ENCODE measurements at places on chromosomes 3 and 15. TPM values are rescaled to one million over a fixed set of nuclear protein-coding genes. Genes with fewer than 3 reads are reported as not detected.

DNA sequence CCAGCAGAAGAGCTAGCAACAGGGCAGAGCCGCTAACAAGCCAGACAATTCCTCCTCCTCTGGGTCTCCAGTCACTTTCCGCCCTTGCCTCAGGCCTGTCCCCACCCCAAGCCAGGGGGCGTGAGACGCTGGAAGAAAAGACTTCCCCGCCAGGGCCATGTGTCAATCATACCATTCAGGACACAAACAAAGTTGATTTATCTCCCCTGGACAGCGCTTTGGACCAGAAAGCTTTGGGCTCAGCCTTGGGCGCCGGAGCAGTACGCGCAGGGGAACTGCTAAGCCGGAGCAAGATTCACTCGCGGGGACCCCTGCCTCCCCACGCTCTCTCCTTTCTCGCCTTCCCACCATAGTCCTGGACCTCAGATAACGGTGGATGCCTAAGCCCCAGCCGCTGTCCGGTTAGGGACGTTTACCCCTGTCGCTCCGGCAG, 479 bp downstream of the LRRC2 start:
- DNase-seq: peak; percentile 90

DNA sequence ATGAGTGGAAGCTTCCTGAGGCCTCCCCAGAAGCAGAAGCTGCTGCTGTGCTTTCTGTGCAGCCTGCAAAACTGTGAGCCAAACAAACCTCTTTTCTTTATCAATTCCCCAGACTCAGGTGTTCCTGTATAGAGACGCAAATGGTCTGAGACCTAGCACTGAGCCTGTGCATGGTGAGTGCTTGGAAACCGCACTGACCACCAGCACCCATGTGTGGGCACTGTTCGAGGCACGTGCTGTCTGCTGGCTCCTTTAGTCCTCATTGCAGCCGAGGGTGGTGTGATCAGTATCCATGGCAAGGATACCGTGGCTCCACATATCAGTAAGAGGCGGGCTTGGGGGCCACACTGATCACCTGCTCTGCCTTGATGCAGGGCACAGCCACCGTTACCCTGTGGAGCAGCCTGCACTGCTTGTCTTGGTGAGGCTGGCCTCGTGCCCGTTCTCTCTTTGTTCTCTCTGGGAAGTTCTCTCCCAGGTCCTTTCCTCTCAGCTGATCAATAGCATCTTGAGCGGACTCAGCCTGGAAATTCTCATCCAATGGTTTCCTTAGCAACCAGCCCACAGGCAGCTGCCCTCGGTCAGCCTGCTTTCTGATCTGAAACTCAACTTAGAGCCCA, 101.0 kb downstream of the PLXNA1 start:
- DNase-seq: no peak

CDCP1 gene
- 0.55 TPM for total RNA-seq

- DNase-seq: no peak
Observed at GRCh38 chr3:100972867-100973266, 20.4 kb downstream of the ABI3BP start.

- DNase-seq: no peak
Observed at GRCh38 chr15:39885099-39885777, 34.8 kb downstream of the GPR176 start.

DNA sequence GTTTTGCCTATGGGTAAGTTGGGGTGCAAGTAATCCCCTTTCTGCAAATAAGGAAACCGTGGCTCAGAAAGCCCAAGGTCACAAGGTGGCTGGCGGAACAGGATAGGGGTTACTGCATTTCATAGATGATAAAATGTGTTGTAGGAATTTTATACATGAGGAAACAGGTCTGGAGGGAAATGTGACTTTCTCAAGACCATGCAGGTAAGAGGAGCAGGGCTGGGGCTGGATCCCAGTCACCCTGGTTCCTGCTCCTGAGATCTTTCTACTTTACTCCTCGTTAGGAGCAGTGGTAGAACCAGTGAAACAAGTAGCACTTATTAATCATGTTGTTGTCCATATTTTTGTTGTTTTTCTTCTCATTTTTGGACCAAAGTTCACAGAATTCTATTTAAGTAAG, 63.2 kb downstream of the SSUH2 start:
- no peak for DNase-seq

FANCI gene
- 2.8 TPM for total RNA-seq

CLDN11 gene
- 0.53 TPM for total RNA-seq

- no peak for DNase-seq
Observed at GRCh38 chr15:57356636-57357035, 19.7 kb upstream of the CGNL1 start.

RBMS3 gene
- 38.8 TPM for total RNA-seq

- DNase-seq: no peak
Observed at GRCh38 chr3:17552351-17552750, 190.1 kb downstream of the TBC1D5 start.

SLC28A1 gene
- total RNA-seq: not detected

GRCh38 chr3:25027650-25028049, 400.4 kb upstream of the RARB start:
- no peak for DNase-seq

- DNase-seq: no peak
Observed at GRCh38 chr3:50724831-50725230, 50.1 kb downstream of the DOCK3 start.

GRCh38 chr3:51948016-51948580, 5.9 kb downstream of the PARP3 start:
- no peak for DNase-seq

DNA sequence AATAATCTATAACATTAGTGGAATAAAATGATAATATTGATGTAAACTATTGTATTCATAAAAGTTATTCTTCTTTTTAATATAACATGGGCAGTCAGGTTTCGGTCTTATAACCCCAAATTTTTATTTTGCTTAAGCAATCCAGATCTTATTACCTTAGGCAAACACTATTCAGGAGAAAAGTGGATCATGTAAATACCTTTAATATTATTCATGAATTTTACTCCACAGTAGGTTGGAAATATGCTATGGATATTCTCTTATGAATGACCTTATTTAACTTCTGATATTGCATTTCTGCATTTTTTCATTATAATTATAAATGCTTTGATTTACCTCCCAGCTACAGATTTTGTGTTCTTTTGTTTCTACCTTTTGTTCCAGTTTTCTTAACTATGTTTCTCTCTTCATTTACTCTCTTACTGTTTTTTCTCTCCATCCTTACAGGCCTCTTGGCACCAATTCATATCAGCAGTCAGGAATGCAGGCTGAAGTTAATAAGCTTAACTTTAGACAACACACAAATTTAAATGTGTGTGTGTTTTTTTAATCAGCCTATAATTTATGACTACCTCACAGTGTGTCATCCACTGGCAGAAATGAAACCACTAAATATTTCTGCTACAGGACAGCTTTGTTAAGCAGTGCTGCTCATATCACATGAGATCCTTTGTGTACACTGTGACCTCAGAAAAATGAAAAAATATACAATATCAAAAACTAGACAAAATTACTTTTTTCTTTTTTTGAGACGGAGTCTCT, 111.0 kb downstream of the NSUN3 start:
- DNase-seq: no peak

DNA sequence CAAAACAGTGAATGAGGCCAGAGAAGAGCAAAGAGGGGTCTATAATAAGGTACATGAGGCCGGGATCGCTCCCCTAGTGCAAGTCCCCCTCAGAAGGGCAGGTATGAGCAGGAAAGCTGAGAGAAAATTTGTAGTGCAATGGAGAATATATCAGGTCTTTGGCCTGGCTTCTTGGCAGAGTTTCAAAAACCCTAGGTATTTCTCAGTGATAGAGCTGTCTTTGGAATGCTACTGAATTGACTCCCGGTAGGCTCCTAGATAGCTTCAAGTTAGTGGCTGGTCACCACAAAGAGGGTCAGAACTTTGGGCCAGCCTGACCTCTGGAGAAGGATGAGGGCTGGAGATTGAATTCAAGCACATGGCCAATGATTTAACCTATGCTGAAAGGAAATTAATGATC, 30.6 kb upstream of the OXTR start:
- DNase-seq: no peak

DNA sequence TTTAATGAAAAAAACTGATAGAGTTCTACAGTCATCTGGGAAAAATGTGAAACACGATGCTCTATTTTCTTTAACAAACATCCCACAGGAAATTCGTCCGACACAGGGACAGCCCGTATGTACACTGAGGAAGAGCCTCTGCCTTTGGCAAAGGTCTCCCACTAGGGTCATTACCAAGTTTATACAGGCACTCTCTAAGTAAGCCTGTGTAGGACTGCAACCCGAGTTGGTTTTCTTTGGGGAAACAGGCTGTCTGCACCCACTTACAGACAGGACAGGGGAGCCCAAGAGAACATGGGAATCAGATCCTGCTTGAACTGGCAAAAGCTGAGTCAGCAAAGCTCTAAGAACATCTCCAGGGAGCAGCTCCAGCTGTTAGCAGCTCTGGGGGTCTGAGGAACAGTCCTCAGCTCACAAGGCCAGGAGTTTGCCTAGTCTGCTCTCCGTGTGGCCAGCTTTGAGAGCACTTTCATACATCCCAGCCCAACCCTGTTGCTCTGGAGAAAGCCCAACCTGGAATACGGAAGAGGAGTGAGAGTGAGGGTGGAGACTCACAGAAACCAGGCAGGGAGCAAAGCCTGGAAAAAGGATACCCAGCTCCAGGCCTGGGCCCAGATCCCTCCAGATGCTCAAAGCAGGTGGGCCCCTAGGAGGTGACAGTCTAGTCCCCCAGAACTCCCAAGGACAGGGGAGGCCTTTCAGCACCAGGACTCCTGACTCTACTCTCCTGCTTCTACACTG, 1.9 kb downstream of the TBC1D2B start:
- no peak for DNase-seq

- DNase-seq: no peak
Observed at GRCh38 chr15:57100136-57100539, 181.7 kb downstream of the TCF12 start.

IQCF5 gene
- not detected for total RNA-seq

DNA sequence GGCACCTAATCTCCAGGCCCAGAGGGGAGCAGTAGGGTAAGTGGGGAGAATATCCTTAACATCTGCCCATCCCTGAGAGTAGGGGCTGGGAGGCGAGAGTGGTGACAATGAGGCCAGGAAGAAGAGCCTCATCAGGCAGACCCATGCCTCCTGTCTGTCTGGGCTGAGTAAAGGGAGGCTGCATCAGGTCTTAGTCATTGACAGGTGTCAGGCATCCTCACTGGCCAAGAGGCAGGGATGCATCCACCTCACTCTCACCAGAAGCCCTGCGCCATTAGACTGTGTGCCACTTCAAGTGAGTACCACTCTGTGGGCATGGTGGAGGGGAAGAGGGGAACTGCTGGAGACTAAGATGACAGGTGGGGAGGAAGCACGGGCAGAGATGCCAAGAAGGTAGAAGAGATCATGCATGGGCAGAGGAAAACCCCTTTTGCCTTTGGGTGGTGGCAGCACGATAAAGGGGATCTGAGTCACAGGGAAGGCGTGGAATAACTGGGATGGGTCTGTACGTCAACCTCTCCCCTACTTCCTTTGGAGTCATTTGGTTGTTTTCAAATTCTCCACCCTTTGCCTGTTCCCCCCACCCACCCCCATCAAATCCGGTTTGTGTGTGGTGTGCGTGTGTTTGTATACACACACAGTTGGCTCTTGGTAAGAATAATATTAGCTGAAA, 14.1 kb downstream of the ANAPC13 start:
- no peak for DNase-seq

DNA sequence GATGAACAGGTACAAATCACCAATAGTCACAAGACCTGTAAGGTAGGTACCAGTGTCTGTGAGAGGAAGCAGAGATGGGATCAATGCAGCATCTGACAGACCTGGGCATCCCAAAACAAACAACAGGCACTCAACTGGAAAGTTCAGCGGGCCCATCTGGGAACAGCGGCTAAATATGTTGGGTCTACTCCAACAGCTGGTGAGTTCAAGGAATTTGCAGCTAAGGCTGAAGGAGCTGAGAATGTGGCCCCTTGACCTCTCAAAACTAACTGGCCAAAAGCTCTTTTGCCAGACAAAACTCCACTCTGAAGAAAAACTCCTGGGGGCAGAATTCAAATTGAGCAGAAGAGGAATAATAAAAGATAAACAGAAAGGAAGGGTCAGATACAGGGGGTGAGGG, 24.4 kb downstream of the AVEN start:
- DNase-seq: no peak

DNA sequence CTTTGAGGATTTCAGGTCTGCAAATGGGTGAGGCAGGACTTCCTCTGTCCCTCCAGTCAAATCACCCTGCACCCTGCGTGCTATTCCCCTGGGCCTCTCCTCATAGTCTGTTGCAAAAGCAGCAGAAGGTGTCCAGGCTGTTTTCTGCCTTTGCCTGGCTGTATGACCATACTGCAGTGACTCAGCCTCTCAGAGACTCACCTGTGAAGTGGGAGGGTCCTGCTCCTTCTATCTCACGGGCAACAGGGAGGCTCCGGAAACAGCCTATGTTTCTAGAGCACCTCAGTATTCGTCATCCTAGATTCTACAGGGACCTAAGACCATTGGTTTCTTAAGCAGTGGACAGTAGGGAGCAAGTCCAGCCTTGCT, 216.4 kb downstream of the TLE3 start:
- DNase-seq: no peak

RTP3 gene
- total RNA-seq: not detected

- no peak for DNase-seq
Observed at GRCh38 chr15:94352636-94353487, 121.5 kb downstream of the MCTP2 start.

SLC28A2 gene
- total RNA-seq: not detected

DNA sequence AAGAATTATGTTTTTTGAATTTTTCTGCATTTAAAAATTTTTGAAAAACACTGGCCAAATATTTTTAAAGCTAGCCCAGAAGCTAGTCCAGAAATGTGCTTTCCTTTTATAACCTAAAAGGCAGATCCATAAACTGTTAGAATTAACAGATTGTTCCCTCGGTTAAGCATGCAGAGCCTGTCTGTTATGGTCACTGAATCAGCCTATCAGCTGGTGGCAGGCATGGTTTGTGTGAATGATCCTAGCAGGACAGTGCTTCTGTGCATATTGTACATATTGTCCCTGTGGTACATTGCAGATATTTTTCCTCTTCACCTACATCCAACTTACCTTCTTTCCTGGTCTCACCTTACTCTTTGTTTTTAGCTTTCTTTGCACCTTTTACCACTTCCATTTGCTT, 53.3 kb downstream of the RARB start:
- no peak for DNase-seq

NR1I2 gene
- 0.17 TPM for total RNA-seq

- DNase-seq: no peak
Observed at GRCh38 chr15:38860253-38860652, 295.6 kb upstream of the RASGRP1 start.

DNA sequence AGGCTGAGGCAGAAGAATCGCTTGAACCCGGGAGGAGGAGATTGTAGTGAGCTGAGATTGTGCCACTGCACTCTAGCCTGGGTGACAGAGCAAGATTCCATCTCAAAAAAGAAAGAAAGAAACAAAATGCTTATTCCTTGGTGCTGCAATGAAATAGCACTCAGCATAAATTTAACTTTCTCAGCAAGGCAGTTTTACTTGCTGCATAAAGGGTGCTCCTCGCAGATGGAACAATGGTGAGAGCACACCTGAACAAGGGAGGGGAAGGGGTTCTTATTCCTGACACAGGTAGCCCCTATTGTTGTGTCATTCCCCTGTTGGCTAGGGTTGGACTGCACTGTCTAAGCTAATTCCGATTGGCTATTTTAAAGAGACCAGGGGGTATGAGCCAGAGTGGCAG, 17.1 kb downstream of the PAK2 start:
- no peak for DNase-seq

GRCh38 chr15:50363612-50364011, 8.6 kb upstream of the GABPB1 start:
- no peak for DNase-seq

RNU5B-1 gene
- not detected for total RNA-seq

GRCh38 chr15:77430213-77430612, 9.5 kb downstream of the HMG20A start:
- DNase-seq: no peak

All from gastrocnemius medialis (tissue), 4 donors.